ENCODE measurements at places on chromosomes 13 and 19. TPM values are rescaled to one million over a fixed set of nuclear protein-coding genes. Genes with fewer than 3 reads are reported as not detected.

- H3K27ac ChIP-seq = no peak within 1 kb of the TSS
- peaks cover 12% of the 10 kb centered on the region for H3K27me3 ChIP-seq
- no peaks in the 10 kb centered on the region for H3K4me1 ChIP-seq
- peak within 1 kb of the TSS; percentile 79 for H3K4me3 ChIP-seq
- no peaks in the 10 kb centered on the region for H3K36me3 ChIP-seq
- peak; percentile 21 for DNase-seq
These were observed at the start of gene GJA3 for GRCh38 chr13:20160306-20161274. Gene GJA3 (minus strand): TSS chr13:20161052. CDS start chr13:20143288, 17,764 bp downstream.

DNA sequence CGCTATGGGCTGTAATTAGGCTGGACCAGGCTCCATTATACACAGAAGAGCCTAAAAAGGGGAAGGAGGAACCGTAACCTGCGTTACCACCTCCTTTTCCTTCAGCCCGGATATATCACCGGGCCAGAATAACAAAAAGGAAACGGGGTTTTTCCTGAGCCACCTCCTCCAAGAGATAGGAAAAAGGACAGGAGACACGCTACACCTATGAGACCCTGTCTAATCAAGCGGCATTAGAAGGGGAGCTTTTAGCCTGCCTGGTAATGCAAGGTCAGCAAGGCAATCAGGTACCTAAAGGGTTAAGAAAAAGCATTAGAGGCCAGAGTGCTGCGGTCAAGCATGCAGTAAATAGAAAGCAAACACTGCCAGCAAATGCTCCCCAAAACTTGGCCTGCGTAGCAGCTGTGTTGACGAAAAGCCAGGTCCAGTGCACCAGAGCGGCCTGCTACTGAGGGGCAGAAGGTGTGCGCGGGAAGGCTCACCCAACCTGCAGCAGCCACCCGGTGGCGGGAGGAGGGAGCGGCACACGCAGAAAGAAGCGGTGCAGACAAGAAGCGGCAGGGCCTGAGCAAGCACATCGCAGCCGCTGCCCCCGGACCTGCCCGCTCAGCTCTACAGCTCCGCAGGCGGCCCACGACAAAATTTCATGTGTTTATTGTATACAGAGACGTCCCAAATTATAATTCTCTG is 1466.1 kb downstream of the UQCRFS1 start:
- peak; percentile 50 for DNase-seq
- H3K27me3 ChIP-seq = peaks cover 1% of the 10 kb centered on the region
- H3K27ac ChIP-seq = no peak overlapping the region
- peaks cover 12% of the 10 kb centered on the region for H3K36me3 ChIP-seq
- peaks cover 4% of the 10 kb centered on the region for H3K4me1 ChIP-seq

DNA sequence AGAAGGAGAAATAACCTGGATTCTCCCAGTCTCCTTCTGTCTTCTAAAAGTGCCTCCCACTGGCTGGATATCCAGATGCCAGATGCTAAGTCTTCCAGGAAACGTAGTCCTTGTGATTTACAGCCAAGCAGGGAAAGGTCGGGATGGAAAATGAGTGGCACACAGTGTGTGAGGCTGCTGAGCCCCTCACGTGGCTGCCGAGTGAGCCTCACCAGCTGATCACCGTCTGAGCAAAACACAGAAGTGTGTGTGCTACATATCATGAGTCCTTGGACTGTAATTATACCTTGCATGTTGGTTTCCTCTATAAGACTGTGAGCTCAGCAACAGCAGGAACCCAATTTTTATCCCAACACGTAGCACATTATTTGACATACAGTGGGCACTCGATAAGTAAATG is 15.1 kb downstream of the LHFPL6 start:
- no peak for DNase-seq
- H3K27me3 ChIP-seq = no peaks in the 10 kb centered on the region
- H3K4me1 ChIP-seq = peaks cover 13% of the 10 kb centered on the region
- no peak overlapping the region for H3K4me3 ChIP-seq
- no peaks in the 10 kb centered on the region for H3K36me3 ChIP-seq

DNA sequence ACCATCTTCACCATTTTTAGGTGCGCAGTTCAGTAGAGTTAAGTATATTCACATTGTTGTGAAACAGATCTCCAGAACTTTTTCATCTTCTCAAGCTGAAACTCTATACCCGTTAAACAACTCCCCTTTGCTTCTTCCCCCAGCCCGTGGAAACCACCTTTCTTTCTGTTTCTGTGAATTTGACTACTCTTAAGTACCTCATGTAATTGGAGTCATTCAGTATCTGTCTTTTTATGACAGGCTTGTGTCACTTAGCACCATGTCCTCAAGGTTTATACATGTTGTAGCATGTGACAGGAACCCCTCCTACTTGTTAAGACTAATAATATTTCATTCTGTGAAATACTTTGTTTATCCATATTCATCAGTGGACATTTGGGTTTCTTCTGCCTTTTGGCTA is 52.8 kb downstream of the TNFRSF19 start:
- DNase-seq = no peak
- H3K27me3 ChIP-seq = no peaks in the 10 kb centered on the region
- no peak overlapping the region for H3K4me3 ChIP-seq
- H3K4me1 ChIP-seq = no peaks in the 10 kb centered on the region

ZNF57 gene
- 2.2 TPM for total RNA-seq

DNMT1 gene
- 119 TPM for total RNA-seq

DNA sequence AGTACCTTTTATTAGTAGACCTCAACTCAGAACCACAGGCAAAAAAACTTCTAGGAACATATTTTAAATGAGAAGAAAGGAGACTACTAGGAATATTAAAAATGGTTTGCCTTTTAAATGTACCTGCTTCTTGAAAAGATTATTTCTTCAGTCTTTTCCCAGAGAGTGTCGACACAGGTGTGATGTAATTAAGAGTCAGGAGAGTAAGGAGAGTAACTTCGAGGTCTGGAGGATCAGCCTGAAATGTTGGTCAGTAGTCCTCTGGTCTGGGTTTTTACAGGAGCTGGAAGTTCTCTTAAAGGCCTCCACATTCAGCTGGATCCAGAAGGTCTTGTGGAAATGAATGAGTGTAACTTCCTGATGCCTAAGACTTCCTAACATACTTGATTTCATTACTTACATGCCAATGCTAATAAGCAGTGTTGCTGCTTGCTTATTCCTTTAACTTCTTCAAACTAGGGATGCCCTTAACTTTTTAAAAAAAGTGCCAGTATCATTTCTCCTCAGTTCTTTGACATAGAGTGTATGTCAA is at the start of gene KCTD4:
TSS of gene KCTD4 (minus strand) at position 345 of the 532 bp plus-strand sequence. CDS start 6,478 bp downstream, outside the sequence.
- H3K36me3 ChIP-seq = peaks cover 2% of the 10 kb centered on the region
- DNase-seq = no peak
- H3K4me1 ChIP-seq = peaks cover 25% of the 10 kb centered on the region
- H3K4me3 ChIP-seq = peak within 1 kb of the TSS; percentile 60

NUP62 gene
- total RNA-seq = 60.9 TPM

- H3K4me3 ChIP-seq = no peak overlapping the region
- H3K36me3 ChIP-seq = no peaks in the 10 kb centered on the region
- no peaks in the 10 kb centered on the region for H3K27me3 ChIP-seq
- DNase-seq = peak; percentile 51
- no peak overlapping the region for H3K27ac ChIP-seq
These were observed 789.1 kb downstream of the GPC5 start for GRCh38 chr13:92187378-92187989.

DNA sequence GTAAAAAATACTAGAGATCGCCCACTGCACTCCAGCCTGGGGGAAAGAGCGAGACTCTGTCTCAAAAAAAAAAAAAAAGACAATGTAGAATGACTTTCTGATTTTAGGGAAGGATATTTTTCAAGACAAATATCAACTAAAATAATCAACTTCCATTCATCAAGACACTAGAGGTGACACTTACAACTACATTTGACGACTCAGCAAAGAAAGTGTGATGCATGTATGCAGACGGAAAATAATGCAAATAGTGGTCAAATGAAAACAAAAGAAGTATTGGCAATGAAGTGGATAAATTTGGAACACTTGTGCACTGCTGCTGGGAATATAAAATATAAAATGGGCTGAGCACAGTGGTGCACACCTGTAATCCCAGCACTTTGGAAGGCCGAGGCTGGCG is 12.2 kb downstream of the TMEM161A start:
- H3K36me3 ChIP-seq = peaks cover 23% of the 10 kb centered on the region
- no peak overlapping the region for H3K4me3 ChIP-seq
- H3K27me3 ChIP-seq = no peaks in the 10 kb centered on the region
- no peak for DNase-seq
- H3K4me1 ChIP-seq = no peaks in the 10 kb centered on the region
- H3K27ac ChIP-seq = no peak overlapping the region

DNA sequence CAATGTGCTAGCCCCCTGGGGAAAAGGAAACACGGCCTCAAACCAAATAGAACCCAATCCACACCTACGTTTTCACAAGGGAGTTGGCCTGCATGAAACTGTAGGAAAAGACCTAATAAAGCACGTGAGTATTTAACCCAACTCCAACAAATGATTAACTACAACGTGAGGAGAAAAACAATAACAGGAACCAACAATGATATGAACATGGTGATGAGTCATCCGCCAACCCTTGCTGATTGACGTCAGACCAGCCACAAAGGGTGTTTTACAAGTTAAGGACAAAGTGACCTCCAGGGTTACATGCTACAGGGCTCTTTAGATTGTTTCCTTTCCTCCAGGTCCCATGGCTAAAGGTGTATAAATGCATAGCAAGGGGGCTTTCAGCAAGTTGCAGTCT is 460.5 kb downstream of the COG6 start:
- H3K36me3 ChIP-seq = no peaks in the 10 kb centered on the region
- H3K27me3 ChIP-seq = no peaks in the 10 kb centered on the region
- peak overlapping the region; percentile 40 for H3K27ac ChIP-seq
- no peak overlapping the region for H3K4me3 ChIP-seq
